ENCODE measurements at places on chromosomes 1 and 21. TPM values are rescaled to one million over a fixed set of nuclear protein-coding genes. Genes with fewer than 3 reads are reported as not detected.

Gene C1orf115
- 0.60 TPM for total RNA-seq

Gene S100A16
- 282 TPM for total RNA-seq

Gene ADAMTS1
- total RNA-seq = not detected

Gene CBS
- 0.47 TPM for total RNA-seq

Gene AURKAIP1
- 383 TPM for total RNA-seq

Gene ATP1A4
- total RNA-seq = not detected

Gene DCST1
- 0.05 TPM for total RNA-seq

Gene CELA2B
- not detected for total RNA-seq

Gene ZNF697
- total RNA-seq = 1.8 TPM

Gene FAM72B
- 1.0 TPM for total RNA-seq

Gene OR2L3
- total RNA-seq = not detected

Gene TRIM58
- total RNA-seq = not detected

Gene GREM2
- not detected for total RNA-seq

Gene GBP7
- not detected for total RNA-seq

Gene SYCP1
- total RNA-seq = not detected

Gene TAS1R3
- total RNA-seq = 1.6 TPM

Gene CD1E
- not detected for total RNA-seq

Gene TNNT2
- 0.46 TPM for total RNA-seq

Gene MTARC2
- 6.6 TPM for total RNA-seq

All from HT-29 (cell line).